ENCODE measurements at places on chromosomes 2 and 18.
A peak's percentile ranks its signal among the peaks of the same experiment; 100 is the strongest.

- H3K4me3 ChIP-seq = no peak overlapping the region
- no peaks in the 10 kb centered on the region for H3K27me3 ChIP-seq
- no peak for DNase-seq
Measured at GRCh38 chr2:196747400-196747799, 52.1 kb downstream of the GTF3C3 start.

DNA sequence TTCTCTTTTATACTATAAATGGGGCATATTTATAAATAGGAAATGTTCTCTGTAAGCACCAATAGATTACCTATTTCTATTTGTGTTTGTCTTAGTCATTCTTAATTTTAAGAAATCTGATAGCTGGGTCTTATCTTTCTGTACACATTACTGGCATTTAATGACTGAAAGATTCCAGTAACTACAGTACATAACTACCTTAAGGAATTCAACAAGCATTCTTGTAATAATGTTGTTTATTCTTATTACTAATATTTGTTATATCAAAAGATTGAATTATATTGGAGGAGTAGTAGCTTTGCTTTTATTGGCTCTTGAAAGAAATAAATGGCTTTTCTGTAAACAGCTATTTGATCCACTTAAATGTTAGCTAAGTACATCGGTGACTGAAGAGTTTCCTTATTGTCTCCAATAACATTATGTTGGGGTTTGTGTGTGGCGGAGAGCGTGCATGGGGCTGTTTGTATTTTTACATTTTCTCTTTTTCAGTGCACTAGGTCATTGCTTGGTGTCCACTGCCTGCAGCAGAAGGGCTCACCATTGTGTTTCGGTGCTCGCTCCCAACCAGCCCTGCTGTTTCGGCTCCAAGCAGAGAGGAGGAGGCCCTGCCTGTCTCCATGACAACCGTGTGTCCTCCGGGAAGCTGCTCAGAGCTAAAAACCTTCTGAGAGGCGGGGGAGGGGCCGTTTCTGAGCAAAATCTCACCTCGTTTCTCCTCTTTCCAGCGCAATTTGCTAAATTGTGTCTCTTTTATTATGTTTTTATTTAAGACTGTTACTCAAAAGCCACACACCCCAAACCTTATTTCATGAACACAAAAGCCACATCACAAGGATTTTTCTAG, 112.5 kb upstream of the SLC38A11 start:
- no peaks in the 10 kb centered on the region for H3K36me3 ChIP-seq
- H3K4me1 ChIP-seq = no peaks in the 10 kb centered on the region
- H3K4me3 ChIP-seq = no peak overlapping the region
- no peak for DNase-seq
- H3K27ac ChIP-seq = no peak overlapping the region

- no peaks in the 10 kb centered on the region for H3K36me3 ChIP-seq
- no peak overlapping the region for H3K27ac ChIP-seq
- no peak for DNase-seq
- H3K4me1 ChIP-seq = no peaks in the 10 kb centered on the region
- H3K27me3 ChIP-seq = no peaks in the 10 kb centered on the region
Measured at GRCh38 chr2:220188031-220188430, 560.6 kb downstream of the SLC4A3 start.

DNA sequence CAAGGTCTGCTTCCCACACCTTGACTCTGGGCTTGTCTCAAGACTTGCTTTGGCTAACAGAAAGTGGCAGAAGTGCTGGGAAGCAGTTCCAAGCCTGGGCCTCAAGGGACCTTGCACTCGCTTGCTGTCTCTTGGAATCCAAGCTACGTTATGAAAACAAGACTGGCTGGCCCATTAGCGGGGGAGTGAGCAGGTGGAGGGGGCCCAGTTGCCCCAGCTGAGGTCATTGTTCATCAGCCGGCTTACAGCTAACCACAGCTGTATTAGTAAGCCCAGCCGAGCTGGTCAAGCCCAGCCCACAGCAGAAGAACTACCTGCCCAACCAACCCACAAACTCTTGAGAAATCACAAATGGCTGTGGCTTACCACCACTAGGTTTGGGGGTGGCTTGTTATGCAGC, 63.1 kb downstream of the MARCO start:
- H3K27ac ChIP-seq = no peak overlapping the region
- no peaks in the 10 kb centered on the region for H3K36me3 ChIP-seq
- H3K4me1 ChIP-seq = no peaks in the 10 kb centered on the region
- no peak overlapping the region for H3K4me3 ChIP-seq
- no peaks in the 10 kb centered on the region for H3K27me3 ChIP-seq

DNA sequence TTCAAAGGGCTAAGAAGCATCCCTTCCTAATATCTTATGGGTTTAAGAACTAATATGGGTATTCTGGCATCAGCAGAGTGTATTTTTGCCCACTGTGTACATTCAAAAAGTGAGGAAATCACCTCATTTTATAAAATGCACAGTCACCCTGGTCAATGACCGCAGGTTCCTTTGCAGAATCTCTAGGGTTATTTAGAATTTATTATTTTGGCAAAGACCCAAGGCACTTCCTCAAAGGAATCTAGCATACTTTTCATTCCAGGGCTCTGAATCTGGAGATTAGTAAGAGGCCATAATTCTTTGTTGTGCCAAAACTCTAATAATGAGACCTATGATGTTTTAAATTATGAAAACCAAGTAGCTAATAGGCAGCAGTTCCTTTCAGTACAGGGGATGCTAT, 27.2 kb upstream of the CDH2 start:
- no peak for DNase-seq
- no peaks in the 10 kb centered on the region for H3K36me3 ChIP-seq
- no peak overlapping the region for H3K4me3 ChIP-seq
- peaks cover 14% of the 10 kb centered on the region for H3K4me1 ChIP-seq
- no peak overlapping the region for H3K27ac ChIP-seq

DNA sequence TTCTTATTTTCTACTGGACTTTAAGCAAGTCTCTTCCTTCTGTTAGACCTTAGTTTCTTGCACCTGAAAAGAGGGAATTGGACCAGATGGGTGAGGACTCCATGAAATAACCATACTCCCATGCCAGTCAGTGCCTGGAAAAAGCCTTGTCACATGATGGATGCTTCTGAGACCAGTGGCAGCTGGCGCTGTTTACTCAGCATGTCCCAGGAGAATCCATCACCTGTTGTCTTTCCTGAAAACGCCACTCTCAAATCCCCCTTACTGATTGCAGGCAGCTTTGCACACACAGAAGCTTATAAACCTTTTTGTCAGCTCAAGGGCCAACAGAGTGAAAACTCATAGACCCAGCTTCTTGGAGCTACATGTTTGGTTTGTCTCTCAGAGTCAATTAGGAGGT, 117.6 kb downstream of the POLE4 start:
- H3K27me3 ChIP-seq = no peaks in the 10 kb centered on the region
- no peaks in the 10 kb centered on the region for H3K36me3 ChIP-seq
- no peak overlapping the region for H3K27ac ChIP-seq
- no peak overlapping the region for H3K4me3 ChIP-seq

GRCh38 chr2:62305421-62306176, 109.7 kb downstream of the B3GNT2 start:
- H3K36me3 ChIP-seq = no peaks in the 10 kb centered on the region
- no peak overlapping the region for H3K4me3 ChIP-seq
- no peaks in the 10 kb centered on the region for H3K27me3 ChIP-seq
- peak overlapping the region; percentile 85 for H3K27ac ChIP-seq

GRCh38 chr2:215136669-215137328, 1.6 kb downstream of the ABCA12 start:
- no peaks in the 10 kb centered on the region for H3K36me3 ChIP-seq
- H3K4me3 ChIP-seq = no peak overlapping the region
- no peak overlapping the region for H3K27ac ChIP-seq
- DNase-seq = no peak
- H3K27me3 ChIP-seq = no peaks in the 10 kb centered on the region

GRCh38 chr2:214587442-214587841, 176.6 kb downstream of the VWC2L start:
- no peaks in the 10 kb centered on the region for H3K27me3 ChIP-seq
- no peaks in the 10 kb centered on the region for H3K4me1 ChIP-seq
- H3K4me3 ChIP-seq = no peak overlapping the region
- H3K27ac ChIP-seq = no peak overlapping the region
- H3K36me3 ChIP-seq = no peaks in the 10 kb centered on the region

DNA sequence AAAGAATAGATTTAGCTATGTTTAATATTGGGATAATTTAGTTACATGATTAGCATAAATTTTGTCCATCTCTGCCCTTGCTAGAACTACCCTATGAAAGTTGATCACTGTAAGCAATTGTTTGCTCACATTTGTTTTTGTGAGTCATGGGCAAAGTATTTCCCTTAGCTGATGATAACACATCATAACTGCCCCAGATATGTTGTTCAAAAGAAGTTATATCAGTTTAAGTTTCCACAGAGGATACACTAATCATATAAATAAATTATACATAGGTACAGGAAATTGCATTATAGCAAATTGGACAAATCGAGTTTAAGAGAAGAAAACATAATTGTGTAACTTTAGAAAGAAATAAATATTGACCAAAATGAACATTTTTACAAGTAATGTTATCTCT, 223.2 kb upstream of the PIK3C3 start:
- no peak overlapping the region for H3K4me3 ChIP-seq
- no peaks in the 10 kb centered on the region for H3K36me3 ChIP-seq
- H3K4me1 ChIP-seq = no peaks in the 10 kb centered on the region
- H3K27me3 ChIP-seq = no peaks in the 10 kb centered on the region
- DNase-seq = no peak

- no peaks in the 10 kb centered on the region for H3K4me1 ChIP-seq
- no peaks in the 10 kb centered on the region for H3K36me3 ChIP-seq
- H3K27me3 ChIP-seq = no peaks in the 10 kb centered on the region
- no peak overlapping the region for H3K4me3 ChIP-seq
- H3K27ac ChIP-seq = no peak overlapping the region
- DNase-seq = no peak
Measured at GRCh38 chr2:189024901-189025618, 50.9 kb downstream of the COL3A1 start.

DNA sequence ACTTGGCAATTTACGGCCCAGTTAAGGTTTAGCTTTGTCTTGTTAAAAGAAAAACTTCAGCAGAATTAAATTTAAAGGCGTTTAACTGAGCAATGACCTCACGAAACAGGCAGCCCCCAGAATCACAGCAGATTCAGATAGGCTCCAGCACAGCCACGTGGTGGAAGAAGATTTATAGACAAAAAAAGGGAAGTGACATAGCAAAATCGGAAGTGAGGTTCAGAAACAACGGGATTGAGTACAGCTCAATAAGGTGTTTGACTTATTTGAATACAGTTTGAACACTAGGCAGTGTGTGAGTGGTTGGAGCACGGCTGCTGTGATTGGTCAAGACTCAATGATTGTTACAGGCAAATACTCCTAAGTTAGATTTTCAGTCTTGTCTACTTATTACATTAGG, 79.8 kb downstream of the MOGAT1 start:
- H3K4me1 ChIP-seq = no peaks in the 10 kb centered on the region
- no peak for DNase-seq
- H3K27ac ChIP-seq = no peak overlapping the region
- H3K27me3 ChIP-seq = no peaks in the 10 kb centered on the region
- H3K4me3 ChIP-seq = no peak overlapping the region

GRCh38 chr18:38454764-38455469, 889.3 kb upstream of the CELF4 start:
- no peak overlapping the region for H3K27ac ChIP-seq
- H3K36me3 ChIP-seq = no peaks in the 10 kb centered on the region
- no peak overlapping the region for H3K4me3 ChIP-seq

GRCh38 chr2:189954989-189955388, 107.5 kb downstream of the MSTN start:
- H3K4me3 ChIP-seq = no peak overlapping the region
- H3K27ac ChIP-seq = peak overlapping the region; percentile 25
- peak; percentile 60 for DNase-seq
- no peaks in the 10 kb centered on the region for H3K36me3 ChIP-seq

- H3K27ac ChIP-seq = no peak overlapping the region
- H3K27me3 ChIP-seq = no peaks in the 10 kb centered on the region
- no peak overlapping the region for H3K4me3 ChIP-seq
- no peak for DNase-seq
Measured at GRCh38 chr18:65607161-65607560, 143.7 kb upstream of the CDH7 start.

GRCh38 chr18:73979742-73980141, 167.9 kb downstream of the FBXO15 start:
- DNase-seq = no peak
- no peaks in the 10 kb centered on the region for H3K27me3 ChIP-seq
- H3K36me3 ChIP-seq = no peaks in the 10 kb centered on the region
- no peaks in the 10 kb centered on the region for H3K4me1 ChIP-seq
- H3K4me3 ChIP-seq = no peak overlapping the region

GRCh38 chr2:27855476-27855875, 34.7 kb downstream of the RBKS start:
- no peak overlapping the region for H3K4me3 ChIP-seq
- no peaks in the 10 kb centered on the region for H3K36me3 ChIP-seq
- H3K27me3 ChIP-seq = no peaks in the 10 kb centered on the region
- no peak overlapping the region for H3K27ac ChIP-seq
- DNase-seq = no peak

- no peaks in the 10 kb centered on the region for H3K4me1 ChIP-seq
- H3K27me3 ChIP-seq = no peaks in the 10 kb centered on the region
- no peak overlapping the region for H3K27ac ChIP-seq
- DNase-seq = no peak
- no peaks in the 10 kb centered on the region for H3K36me3 ChIP-seq
Measured at GRCh38 chr2:190328573-190329147, 9.0 kb upstream of the HIBCH start.

- no peaks in the 10 kb centered on the region for H3K4me1 ChIP-seq
- H3K36me3 ChIP-seq = no peaks in the 10 kb centered on the region
- H3K27me3 ChIP-seq = no peaks in the 10 kb centered on the region
- H3K4me3 ChIP-seq = no peak overlapping the region
- DNase-seq = no peak
- H3K27ac ChIP-seq = no peak overlapping the region
Measured at GRCh38 chr2:53562407-53562806, 205.2 kb upstream of the CHAC2 start.

DNA sequence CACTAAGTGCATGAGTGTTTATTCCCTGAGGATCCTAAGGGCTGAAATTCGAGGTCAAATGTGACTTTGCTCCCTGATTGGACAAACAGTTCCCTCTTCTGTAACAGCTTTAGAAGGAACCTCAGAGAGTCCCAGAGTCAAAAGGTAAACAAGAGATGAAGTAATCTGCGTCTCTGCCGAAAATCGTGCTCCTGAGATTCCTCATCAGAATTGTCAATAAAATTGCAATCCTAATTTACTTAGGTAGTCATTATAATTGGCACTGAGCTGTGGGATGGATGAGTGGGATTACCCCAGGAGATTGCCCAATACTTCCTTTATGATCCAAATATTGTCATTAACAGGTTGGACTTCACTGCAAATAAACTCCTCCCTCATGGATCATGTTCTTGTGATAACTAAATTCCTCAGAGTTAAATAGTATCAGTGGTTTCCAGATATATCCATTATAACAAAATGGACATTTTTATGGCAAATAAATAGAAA, 907 bp upstream of the SUCLG1 start:
- peak overlapping the region; percentile 90 for H3K4me3 ChIP-seq
- no peak for DNase-seq
- no peaks in the 10 kb centered on the region for H3K27me3 ChIP-seq
- no peaks in the 10 kb centered on the region for H3K36me3 ChIP-seq
- H3K27ac ChIP-seq = no peak overlapping the region

All from MM.1S (cell line).